Stimulated activated CD4-positive, alpha-beta T cell treated with anti-CD3 and anti-CD28 coated beads, Interleukin-15, amount 100 ng/mL, for 24 hours (primary cell): ENCODE measurements at places on chromosomes 6 and 20.

GRCh38 chr6:20252311-20252710 lies 40.0 kb upstream of the MBOAT1 start:
- no peak for DNase-seq

- DNase-seq = no peak
Observed at GRCh38 chr6:50681213-50681824, 32.0 kb upstream of the TFAP2D start.

DNA sequence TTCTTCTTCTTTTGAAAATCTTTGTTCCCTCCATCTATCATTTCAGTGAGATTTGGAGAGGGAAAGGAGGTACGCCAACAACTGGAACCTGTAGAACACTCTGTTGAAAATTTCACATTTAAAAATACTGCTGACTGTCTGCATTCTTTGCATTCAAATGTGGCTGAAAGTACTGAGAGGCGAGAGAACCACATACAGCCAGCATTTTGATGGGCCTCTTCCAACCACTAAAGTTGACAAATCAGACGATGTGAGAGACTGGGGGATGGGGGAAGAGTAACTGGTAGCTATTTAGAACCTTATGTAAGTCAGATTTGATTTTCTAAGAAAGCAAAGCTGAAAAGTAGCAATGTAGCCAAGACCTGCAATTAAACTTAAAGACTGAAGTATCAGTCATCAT lies 77.5 kb downstream of the FKBP5 start:
- DNase-seq = peak; percentile 40

DNA sequence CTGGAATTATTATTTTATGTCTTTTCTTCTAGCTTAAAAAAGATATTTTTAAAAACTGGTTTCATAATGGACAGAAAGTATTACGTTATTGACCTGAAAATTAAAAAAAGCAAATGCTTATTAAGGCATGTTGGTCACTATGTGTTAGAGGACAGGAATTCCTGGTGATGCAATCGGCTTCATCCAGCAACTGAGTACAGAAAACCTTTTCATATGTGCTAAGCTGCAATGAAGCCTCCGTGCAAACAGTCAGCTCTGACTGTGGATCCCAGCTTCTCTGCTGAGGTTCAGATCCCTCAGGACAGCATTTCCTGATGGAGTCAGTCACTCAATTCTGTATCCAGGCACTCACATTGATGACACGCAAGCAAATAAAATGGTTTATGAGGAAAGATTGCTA lies 22.7 kb upstream of the BMP2 start:
- DNase-seq = no peak

- DNase-seq = no peak
Observed at GRCh38 chr20:46962452-46963195, 68.0 kb downstream of the EYA2 start.

DNA sequence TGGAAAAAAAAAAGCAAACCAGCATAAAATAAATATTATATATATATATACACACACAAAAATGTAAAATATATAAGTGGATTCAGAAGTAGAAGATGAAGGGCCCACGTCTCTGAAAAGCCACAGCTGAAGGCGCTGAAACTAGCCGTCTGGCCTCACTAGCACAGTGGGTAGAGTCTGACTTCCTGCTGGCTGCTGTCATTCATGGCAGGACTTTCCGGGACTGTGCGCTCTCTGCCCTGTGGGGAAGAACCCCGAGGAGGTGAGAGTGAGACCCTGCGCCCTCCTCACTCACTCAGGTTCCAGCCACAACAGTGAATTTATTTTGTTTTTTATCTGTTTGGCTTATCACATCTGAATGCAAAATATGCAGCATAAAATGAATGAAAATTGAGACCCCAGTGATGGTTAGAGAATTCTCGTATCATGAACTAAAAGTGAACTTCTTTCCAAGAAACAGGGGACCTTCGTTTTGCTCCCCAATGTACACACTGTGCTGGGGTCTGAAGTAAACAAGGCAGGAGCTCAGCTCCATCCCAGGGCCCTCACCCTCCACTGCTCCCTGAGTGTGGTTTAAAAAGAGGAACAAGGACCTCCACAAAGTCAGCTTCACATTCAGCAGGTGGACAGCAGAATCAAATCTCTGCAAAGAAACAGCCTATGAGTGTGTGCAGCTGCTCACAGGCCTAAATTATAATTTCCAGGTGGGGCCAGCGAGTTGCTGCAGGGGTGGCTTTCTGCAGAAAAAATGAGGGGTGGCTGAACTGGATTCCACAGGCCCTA lies 1.3 kb upstream of the RAMACL start:
- DNase-seq = no peak

GRCh38 chr6:17096096-17096495 lies 5.8 kb upstream of the STMND1 start:
- no peak for DNase-seq

- no peak for DNase-seq
Observed at GRCh38 chr20:44494266-44494665, 18.6 kb downstream of the TTPAL start.

DNA sequence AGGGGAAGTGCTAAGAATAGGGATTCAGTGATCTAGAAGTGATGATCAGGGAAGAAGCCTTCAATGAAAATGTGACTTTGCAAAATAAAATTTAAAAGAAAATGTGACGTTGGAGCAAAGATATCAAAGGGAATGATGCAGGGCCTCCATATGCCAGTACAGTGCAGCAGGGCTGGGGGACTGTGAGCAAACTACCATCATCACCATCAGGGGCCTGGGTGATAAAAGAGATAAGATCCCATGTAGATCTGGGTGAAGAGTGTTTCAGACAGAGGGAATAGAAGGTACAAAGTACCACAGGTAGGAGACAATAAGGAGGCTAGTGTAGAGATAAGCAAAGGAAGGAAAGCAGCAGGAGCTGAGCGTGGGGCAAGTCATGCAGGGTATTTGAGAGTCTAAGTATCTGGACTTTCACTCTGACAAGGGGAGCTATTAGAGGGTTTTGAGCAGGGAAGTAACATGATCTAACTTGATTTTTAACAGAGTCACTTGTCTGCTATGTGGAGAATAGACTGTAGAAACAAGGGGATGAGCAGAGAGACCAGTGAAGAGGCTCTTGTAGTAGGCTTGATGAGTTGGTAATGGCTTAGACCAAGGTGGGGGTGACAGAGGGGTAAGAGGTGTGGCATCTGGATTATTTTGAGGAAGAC lies 295.6 kb downstream of the ZFAND3 start:
- no peak for DNase-seq

DNA sequence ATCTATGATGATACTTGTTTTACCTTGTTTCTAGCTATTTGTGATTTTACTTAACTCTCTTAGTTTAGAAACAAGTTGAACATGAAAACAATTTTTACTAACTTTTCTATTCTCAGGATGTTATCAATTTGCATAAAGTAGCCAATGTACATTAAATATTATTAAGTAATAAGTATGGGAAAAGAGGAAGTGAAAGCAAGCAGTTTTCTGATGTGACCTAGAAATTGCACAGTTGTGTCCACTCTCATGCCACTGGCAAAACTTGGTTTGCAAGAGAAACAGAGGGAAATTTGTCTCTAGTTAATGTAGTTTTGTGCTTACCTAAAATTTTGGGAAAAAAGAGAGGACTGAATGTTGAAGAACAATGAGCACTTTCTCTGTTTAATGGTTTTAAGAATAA lies 19.2 kb upstream of the TSPYL1 start:
- DNase-seq = no peak

DNA sequence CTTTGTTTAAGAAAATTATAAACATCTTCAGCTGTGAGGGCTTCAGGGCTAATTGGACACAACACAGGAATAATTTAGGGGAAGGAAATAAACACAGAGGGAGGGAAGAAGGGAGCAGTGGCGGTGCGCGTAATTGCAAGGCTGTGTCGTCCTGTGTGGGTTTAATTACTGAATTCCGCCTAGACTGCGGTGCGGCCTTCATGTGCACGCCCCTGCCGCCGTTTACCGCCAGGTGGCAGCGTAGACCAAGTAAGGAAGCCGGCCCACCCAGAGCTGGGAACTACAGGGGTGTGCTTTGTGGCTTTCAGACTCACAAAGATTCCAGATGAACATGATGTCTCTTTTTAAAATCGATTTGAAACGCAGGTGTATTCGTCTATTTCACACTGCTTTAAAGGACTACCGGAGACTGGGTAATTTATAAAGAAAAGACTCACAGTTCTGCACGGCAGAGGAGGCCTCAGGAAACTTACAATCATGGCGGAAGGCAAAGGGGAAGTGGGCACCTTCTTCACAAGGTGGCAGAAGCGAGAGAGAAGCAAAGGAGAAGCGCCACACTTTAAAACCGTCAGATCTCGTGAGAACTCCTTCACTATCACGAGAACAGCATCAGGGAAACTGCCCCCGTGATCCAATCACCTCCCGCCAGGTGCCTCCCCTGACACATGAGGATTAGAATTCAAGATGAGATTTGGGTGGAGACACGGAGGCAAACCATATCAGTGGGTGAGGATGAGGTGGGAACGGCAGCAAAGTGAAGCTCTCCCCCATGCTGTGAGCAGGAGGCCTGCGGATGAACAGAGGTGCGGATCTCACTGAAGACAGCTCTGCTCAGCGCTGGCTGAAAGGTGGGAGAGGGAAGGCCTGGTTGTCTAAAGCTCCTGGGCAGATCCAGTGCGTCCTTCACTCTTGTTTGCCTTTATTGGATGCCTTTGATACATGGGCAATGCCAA lies 222.0 kb upstream of the PDE10A start:
- DNase-seq = peak; percentile 84

GRCh38 chr6:38284802-38285394 lies 354.8 kb downstream of the BTBD9 start:
- no peak for DNase-seq

DNA sequence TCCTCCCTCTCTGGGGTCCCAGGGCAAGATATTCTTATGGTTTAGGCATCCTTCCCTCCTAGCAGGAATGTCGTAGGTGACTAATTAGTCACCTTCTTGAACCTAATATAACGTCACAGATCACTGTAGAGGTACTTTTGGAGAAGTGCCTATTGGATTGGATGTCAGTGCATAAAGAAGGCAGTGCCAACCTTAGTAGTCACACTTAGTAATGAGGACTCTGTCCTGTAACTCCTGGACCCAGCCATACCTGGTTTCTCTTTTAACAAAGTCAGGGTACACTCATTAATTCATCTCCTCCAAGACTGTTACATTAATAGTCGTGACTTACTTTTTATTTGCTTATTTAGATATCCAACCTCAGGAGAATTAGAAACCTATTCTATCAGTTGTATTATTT lies 20.0 kb downstream of the VTA1 start:
- DNase-seq = no peak

- DNase-seq = no peak
Observed at GRCh38 chr20:32907886-32908285, 49.2 kb downstream of the EFCAB8 start.

DNA sequence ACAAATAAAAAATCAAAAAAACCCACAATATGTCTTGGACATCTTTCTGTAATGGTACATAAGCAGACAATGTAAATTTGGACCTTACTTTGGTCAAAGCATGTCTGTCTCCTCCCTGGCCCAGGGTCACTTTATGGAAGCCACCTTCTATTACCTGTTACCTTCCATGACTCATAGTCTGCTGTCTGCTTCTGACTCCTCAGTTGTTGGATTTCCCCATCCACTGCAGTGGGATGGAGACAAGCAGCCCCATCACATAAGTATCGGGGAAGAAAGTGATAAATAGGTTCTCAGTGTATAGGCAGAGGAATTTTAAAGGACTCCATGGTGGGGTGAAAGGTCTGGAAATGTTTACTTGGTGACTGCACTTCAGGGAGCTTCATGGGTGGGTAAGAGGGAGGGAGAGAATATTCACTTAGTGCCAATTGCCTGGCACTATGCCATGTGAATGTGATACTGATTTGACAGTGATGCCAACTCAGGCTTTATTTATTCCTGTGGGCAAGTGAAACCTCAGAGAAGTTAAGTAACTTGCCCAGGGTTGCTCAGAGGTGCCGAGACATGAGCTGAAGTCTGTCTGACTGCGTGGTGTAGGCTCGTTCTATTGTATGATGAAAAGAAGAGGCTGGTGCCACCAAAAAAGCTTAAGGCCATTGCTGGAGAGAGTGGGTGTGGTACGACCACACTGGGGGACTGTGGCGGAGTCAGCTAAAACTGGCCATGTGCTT lies 175.6 kb upstream of the RNF24 start:
- DNase-seq = no peak

DNA sequence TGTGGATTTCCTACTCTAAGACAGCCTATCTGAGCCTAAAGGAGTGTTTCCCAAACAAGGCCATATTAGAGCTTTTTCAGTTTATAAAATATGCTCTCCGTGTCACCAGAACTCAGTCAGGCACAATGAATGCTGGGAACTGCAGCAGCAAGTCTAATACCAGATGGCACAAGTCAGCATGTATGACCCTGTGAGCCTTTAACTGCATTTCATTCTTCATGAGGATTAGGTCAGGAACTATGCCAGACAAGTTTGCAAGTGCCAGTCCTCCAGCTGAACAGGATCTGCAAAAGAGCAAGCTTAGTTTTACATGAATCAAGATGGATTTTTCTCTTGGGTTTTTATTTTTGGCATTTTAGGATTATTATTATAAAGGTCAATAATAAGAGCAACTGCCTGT lies 66.7 kb upstream of the SAMD5 start:
- no peak for DNase-seq

GRCh38 chr6:116682334-116682712 lies 1.3 kb downstream of the KPNA5 start:
- peak; percentile 40 for DNase-seq

GRCh38 chr6:38391626-38392579 lies 247.8 kb downstream of the BTBD9 start:
- DNase-seq = no peak

- DNase-seq = no peak
Observed at GRCh38 chr6:118903691-118904090, 9.7 kb downstream of the ASF1A start.

DNA sequence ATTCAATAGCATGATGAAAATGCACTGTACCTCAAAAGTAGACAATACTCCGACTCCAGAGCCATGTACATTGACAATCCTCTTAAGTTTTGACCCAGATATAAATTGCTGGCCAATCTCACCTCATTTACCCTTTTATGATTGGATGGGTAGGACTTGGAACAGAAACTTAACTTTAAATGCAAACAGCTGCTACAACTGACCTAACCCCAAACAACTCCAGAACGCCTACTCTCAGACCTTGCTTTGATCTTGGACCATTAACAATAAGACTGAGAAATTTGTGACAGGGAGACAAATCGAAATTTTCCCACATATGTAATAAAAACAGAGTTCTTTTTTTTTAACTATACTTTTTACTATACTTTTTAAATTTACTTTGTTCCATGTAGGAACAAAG lies 200.5 kb upstream of the MCHR2 start:
- no peak for DNase-seq

DNA sequence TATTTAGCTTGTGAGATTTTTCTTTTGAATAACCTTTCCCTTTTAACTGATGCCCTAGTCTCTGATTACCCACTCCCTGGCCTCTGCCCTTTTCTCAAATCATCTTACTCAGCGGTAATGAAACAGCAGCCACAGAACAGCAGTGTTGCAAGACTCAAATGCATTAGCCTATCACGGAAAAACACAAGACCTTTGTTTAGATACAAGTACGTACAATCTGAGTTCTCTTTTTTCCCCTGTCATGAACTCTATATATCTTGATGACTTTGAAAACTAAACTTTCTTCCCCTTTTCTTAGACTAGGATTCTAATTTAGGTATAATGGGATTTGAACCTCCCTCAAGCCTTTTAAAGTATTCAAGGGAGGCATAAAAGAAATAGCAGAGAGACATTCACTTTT lies 1034.9 kb downstream of the EYS start:
- DNase-seq = no peak
